A549 (cell line): ENCODE measurements at places on chromosomes 13 and 19. TPM values are rescaled to one million over a fixed set of nuclear protein-coding genes. Genes with fewer than 3 reads are reported as not detected.

DNA sequence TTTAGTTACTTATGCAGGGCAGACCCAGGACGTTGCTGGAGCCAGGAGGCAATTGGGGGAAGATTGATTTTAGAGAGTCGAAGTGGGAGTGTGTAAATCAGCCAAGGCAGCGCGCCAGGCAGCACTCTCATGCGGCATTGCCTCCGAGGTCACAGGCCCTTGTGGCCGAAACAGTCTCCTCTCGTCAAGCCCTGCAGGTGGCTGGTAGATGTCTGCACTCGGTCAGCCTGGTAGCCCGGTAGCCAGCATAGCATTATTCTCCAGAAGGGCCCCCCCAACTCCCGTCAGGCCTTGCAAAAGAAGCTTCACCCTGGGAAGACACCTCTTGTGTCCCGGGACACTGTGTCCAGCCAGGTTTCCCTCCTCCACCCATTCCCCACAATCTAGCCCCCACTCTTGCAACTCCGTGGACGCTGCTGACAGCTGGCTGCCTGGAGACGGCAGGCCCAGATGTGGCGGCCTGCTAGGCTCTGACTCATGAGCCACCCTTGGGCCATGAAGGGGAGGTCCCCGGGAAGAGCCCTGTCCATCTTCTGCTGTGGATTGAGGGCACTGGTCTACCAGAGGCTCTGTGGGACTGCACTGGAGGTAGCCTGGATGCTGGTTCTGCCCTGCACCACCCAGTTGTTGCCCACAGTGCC, 2.6 kb upstream of the PEPD start:
- no peak for DNase-seq

DNA sequence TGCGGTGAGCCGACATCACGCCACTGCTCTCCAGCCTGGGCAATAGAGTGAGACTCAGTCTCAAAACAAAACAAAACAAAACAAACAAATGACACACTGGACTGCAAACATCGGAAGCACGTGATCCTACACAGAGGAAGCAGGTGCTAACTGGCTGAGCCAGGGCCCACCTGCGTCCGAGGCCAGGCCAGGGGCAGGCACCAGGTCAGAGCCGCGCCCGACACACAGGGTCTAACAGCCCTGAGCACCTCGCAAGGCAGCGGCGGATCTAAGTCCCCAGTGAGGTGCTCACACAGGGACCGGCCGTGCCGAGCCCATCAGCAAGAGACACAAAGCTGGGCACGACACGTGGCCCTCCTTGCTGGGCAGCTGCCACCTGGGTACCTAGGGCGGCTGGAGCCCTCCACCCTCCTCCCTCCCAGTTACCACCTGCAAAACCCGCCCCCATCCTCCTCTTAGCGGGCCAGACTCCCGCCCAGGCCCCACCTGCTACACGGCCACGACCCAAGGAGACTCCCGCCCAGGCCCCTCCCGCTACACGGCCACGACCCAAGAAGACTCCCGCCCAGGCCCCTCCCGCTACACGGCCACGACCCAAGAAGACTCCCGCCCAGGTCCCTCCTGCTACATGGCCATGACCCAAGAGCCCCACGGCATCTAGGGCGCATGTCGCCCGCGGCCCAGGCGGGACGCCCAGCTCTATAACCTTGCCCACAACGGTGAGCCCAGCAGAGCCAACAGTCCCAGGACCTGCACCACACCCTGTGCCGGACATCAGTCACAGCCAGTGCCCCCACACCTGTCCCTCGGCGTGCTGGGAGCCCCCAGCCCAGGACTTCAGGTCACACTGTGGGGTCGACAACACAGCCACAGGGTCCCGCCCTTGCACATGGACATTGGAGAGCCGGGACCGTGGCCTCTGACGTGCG, 15.6 kb downstream of the AP3D1 start:
- no peak for DNase-seq

- peak; percentile 80 for DNase-seq
Measured at GRCh38 chr19:1250437-1251260, 2.3 kb downstream of the MIDN start.

DNA sequence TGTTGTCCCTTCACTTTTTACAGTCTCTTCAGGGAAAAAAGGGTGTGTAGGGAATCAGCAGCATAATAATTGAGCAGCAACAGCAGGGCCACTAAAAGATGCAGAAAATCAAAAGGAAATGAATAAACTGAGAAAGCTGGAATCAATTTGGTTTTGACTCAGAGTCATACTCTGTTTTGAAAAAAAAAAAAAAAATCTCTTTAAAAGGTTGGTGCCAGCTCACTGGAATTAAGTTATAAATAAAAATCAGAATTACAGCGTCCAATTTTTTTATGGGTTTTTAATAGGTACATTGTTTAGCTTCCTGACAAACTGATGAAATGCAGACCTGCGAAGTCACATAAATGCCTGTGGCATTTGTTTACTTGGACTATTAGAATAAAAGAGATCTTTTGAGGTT, 231.9 kb downstream of the COG6 start:
- DNase-seq = no peak

GRCh38 chr13:114034481-114034891, 60.6 kb upstream of the C13orf46 start:
- DNase-seq = no peak

CEACAM19 gene
- 7.2 to 10.3 TPM (median 9.7 TPM) in 3 replicates for polyA plus RNA-seq

ZNF490 gene
- 0.57 to 0.85 TPM (median 0.79 TPM) in 3 replicates for polyA plus RNA-seq
